Right hindlimb (tissue), 1 donor: ENCODE measurements at places on chromosomes 16 and 17.

- no peak for DNase-seq
Measured at GRCh38 chr16:75629132-75629531, 6.1 kb upstream of the ADAT1 start.

DNA sequence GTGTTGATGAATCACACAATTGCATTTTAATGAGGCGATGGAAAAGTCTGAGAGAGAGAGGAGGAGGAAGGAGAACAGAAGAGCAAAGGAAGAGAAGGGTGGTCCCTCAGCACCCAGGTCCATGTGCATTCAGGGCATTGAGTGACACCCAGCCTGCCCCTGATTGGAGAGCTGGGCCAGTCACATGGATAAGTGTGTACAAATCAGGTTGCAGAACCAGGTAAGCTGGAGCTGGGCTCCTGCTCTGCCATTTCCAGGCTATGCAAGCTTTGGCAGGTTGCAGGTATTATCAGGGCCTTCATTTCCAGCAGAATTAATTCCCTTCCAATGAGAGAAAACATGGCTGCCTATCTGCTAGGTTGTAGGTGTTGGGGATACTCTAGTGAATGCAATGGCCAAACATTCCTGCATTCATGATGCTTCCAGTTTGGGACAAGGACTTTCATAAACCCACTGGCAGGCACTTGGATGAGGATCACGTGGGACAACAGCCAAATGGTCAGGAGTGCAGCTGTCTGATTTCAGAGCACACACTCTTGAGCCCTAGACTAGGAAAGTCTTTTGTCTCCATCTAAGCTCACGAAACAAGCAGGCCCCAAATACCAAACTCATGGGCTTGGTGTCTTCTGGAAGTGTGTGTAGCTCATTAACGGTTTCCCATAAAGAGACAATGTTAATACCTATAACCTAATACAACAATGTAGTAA lies 577.9 kb upstream of the CDH5 start:
- DNase-seq, result no peak

GRCh38 chr17:46928467-46929261 lies 5.7 kb downstream of the GOSR2 start:
- DNase-seq, result no peak

DNA sequence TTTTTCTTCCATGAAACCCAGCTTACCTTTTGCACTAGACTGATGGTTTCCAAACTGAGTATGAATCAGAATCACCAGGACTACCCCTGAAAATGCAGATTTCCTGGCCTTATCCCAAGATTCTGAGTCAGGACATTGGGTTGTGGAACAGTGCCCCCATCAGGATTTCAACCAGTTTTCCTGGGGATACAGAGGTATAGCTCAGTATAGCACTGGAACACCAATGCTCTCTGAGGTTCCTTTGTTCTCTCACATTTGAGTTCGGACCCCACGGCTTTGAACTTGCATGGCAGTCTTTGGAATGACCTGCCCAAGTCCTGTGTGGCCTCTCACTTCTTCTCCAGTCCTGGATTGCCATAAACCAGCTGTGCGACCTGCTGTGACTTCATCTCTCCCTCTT lies 12.8 kb upstream of the CCL8 start:
- DNase-seq, result peak; percentile 40

- DNase-seq, result no peak
Measured at GRCh38 chr17:74803971-74804370, 27.8 kb upstream of the NAT9 start.

DNA sequence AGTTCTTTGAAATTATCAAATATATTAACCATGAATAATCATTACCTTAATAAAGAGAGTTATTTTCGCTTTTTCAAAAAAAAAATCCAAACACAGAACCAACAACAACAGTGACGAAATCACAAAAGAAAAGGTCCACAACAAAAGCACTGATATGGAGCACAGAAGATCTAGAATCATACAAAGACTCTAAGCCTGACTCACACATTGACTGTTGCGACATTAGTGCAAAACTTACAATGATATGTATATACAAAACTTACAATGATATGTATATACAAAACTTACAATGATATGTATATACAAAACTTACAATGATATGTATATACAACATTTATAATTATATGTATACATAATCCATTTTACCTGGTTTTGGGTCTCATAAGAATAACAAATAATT lies 117.7 kb downstream of the USP22 start:
- DNase-seq, result no peak

- DNase-seq, result no peak
Measured at GRCh38 chr17:6592173-6592572, 35.8 kb upstream of the PITPNM3 start.

DNA sequence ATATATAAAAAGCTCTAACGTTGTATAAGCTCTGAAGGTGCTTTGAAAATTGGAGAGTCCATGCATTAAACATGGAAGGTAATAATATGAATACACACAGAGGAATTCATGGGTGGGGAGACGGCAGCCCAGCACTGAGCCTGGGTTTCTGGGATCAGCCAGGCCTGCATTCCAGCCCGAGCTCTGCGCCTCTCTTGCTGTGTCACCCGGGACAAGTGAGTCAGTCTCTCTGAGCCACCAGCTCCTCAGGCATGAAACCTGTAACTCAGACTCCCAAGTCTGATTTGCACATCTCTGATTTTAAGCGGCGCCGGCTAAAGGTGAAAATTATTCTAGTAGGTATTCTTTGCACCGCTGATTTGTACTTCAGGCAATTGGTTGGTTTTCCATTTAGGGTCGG lies 238.8 kb downstream of the MRTFB start:
- DNase-seq, result no peak

DNA sequence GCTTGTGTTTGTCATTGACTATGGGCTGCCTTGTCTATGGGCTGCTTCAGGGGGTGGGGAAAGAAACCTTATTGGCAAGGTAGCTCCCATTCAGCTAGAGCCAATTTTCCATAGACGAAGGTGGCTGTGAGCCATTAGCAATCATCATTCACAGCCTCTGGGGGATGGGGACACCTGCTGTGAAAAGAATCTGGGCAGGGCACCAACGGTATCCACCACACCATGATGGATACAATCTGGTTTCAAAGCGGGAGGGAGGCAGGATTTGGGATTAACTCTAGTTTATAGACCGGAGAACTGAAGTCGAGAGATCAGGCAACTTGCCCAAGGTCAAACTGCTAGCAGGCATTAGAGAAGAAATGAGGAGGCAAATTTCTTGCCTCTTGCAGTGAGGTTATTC lies 182.3 kb downstream of the SHISA9 start:
- no peak for DNase-seq

GRCh38 chr17:44543213-44543904 lies 13.9 kb upstream of the FZD2 start:
- DNase-seq, result peak; percentile 78

DNA sequence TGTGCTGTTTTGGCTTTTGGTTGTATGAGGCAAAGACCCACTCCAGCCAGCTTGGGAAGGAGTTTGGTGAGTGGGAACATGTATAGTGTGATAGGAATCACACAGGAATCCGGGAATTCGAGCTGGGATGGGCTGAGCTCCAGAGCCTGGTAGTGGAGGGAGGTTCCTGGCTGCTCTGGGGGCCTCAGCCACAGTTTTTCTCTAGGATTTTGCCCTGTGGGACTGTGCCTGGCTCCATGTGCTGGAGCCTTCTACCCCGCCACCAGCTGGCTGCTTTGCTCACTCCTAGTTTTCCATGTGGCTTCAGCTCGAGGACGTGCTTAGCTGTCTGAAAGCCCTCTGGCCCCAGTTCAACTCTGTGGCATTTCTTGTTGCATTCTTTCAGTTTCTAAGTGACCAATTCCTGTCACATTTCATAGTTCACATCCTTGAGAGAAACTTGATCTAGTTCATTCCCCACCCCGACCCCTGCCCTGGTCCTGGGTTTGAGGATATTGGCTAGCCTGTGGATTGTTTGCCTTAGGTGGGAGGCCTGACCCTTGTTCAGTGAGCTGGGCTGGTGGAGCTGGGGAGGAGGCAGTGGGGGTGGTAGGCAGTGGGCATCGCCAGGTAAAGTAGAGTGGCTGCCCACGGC lies 5.0 kb downstream of the SEC14L1 start:
- peak; percentile 85 for DNase-seq

DNA sequence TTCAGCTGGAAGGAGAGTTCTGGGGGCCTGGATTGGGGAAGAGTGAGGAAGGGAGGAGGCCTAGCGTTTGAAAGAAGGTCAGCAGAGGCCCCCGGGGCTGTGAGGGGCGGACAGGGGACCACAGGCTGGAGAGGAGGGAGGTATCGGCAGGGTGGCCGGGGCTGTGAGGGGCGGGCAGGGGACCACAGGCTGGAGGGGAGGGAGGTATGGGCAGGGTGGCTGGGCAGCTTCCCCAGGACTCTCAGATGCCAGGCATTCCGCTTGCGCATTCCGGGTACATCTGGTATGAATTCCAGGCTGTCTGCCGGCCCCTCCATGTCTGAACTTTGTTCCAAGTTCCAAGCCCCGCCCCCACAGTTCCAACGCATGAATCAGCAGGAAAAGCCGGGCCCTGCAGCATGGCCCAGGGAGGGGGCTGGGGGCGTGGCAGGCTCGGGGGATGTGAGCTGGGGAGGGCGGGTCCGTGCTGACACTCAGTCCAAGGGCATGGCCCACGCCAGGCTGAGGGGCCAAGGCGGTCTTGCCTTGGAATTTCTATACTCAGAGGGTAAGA lies 4.3 kb upstream of the TLCD2 start:
- DNase-seq, result peak; percentile 99

- DNase-seq, result no peak
Measured at GRCh38 chr17:19573075-19573474, 39.4 kb downstream of the SLC47A1 start.

DNA sequence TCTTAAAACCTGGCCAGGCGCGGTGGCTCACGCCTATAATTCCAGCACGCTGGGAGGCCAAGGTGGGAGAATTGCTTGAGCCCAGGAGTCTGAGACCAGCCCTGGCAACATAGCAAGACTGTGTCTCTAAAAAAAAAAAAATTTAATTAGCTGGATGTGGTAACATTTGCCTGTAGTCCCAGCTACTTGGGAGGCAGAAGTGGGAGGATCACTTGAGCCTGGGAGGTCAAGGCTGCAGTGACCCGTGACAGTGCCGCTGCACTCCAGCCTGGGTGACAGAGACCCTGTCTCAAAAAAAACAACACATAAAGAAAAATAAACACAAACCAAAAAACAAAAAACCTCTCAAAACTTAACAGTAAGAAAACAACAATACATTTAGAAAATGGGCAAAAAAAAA lies 106.3 kb downstream of the SMG6 start:
- no peak for DNase-seq

DNA sequence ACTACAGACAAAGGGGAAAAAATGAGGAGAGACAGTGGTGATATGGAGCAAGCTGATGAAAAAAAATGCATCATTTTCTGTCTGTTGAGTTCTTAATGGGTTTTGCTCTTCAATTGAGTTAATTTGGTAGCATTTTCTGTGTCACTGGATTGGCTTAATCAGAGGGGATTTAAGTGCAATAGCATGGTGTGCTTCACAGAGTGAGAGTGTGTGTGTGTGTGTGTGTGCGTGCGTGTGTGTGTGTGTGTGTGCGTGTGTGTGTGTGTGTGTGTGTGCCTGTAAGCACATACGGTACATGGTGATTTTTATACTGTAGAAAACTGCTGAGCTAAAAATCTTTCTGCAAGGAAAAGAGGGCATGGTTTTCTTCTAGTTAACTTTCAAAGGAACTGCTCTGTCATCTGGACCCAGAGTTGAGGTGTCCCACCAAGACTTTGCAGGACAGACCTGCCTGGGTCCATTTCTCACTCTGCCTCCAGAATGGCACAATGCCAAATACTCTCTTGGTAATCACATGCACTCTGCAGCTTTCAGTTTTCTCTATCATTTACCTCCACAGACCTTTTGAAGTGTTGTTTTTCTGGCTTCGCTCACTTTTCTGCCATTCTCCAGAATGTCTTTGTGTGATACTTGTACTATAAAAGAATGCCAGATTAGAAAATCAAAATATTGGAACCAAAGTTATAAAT lies 952.6 kb upstream of the SOX9 start:
- no peak for DNase-seq

- DNase-seq, result no peak
Measured at GRCh38 chr17:51537996-51538550, 277.7 kb downstream of the UTP18 start.

- no peak for DNase-seq
Measured at GRCh38 chr17:61130330-61130729, 269.3 kb upstream of the TBX2 start.

GRCh38 chr17:31524926-31525800 lies 133.7 kb downstream of the RAB11FIP4 start:
- peak; percentile 84 for DNase-seq

GRCh38 chr17:50151041-50151936 lies 812 bp upstream of the PPP1R9B start:
- DNase-seq, result peak; percentile 95

DNA sequence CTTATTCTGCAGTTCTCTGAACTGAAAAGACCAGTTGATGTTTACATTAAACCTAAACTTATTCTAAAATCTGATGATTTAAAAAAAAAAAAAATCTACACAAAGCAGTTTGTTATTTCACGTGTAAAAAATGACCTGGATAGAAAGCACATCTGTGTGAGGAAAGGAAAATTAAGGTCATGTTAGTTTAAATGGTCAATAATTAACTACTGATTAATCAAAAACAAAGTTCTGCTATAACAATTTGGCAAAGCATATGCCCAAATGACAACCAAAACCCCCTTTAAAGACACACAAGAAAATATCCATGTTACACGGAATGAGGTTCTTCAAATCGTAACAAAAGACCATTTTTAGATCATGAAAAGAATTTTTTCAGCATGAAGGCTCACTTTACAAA lies 30.4 kb downstream of the CACNG1 start:
- DNase-seq, result no peak

DNA sequence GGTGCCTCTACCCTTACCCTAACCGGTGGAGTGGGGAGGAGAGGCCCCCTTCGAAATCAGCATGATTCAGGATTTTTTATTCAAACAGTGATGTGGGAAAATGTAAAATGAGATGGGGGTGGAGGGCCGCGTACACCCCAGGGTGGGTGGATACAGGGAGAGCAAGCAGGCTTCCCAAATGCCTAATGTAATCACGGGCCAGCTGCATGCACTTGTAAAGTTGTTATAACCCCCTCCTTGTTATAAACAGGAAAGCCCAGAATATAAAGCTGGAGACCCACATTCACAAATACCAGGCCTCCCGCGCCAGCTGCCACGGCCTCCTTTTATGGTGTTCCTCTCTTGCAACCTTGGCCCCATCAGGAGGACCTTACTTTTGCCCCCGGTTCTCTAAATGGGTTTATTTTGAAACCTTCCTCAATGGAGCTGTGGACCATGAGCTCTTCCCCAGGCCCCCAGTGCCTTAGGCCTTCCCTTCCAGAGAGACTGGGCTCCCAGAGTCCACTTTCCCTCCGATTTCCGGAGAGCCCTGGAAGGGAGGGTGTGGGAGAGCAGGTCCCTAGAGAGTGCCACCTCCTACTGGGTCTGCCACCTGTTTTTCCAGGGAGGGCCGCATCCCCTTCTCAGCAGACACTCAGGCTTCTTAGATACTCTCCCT lies 906 bp upstream of the FOXL1 start:
- no peak for DNase-seq

DNA sequence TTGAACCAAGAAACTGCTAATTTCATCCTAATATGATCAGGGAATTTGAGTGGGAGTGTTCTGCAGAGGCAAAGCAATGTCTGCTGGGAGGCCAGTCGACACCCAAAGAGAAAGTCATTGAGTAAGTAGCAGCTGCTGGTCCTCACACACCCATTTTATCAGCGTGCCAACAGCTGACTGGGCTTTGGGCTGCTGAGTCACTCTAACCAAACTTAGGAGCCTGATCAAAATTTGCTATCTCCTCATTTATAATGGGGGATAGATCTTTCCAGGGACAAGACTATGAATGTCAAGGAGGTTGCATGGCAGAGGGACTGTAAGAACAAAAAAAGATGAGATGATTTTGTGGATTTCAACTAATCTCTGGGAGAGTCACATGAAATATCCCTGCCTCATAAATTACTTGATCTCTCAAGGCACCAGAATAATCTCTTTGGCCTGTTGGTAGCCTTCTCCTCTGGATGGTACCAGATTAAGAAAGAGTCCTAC lies 32.9 kb downstream of the CPSF4L start:
- peak; percentile 49 for DNase-seq
